ENCODE measurements at places on chromosomes 1 and 21. TPM values are rescaled to one million over a fixed set of nuclear protein-coding genes. Genes with fewer than 3 reads are reported as not detected.

C1QB gene
- not detected for total RNA-seq

- DNase-seq: no peak
These were observed 108.6 kb upstream of the CSF3R start for GRCh38 chr1:36591278-36591677.

- no peak for DNase-seq
These were observed 20.0 kb upstream of the CDCA8 start for GRCh38 chr1:37672136-37672870.

GRCh38 chr21:15692711-15693110, 37.1 kb upstream of the USP25 start:
- DNase-seq: no peak

PODN gene
- not detected for total RNA-seq

GRCh38 chr1:203584035-203584434, 42.6 kb upstream of the ATP2B4 start:
- DNase-seq: no peak

- DNase-seq: no peak
These were observed 30.5 kb downstream of the ZCCHC17 start for GRCh38 chr1:31327381-31327780.

REG4 gene
- total RNA-seq: 0.19 TPM

- DNase-seq: no peak
These were observed 28.2 kb downstream of the RUNX1 start for GRCh38 chr21:35020902-35021301.

GDAP2 gene
- total RNA-seq: 22.2 TPM

GRCh38 chr1:54095546-54096226, 42.3 kb downstream of the TCEANC2 start:
- no peak for DNase-seq

Measured in activated CD4-positive, alpha-beta T cell treated with anti-CD3 and anti-CD28 coated beads, Interleukin-2, amount 10 ng/mL, durations not matched to agents 24 days and 14 days (primary cell).